ENCODE measurements at places on chromosomes 13 and 19.

- DNase-seq = no peak
These were observed 136.8 kb downstream of the DCLK1 start for GRCh38 chr13:35994131-35994966.

DNA sequence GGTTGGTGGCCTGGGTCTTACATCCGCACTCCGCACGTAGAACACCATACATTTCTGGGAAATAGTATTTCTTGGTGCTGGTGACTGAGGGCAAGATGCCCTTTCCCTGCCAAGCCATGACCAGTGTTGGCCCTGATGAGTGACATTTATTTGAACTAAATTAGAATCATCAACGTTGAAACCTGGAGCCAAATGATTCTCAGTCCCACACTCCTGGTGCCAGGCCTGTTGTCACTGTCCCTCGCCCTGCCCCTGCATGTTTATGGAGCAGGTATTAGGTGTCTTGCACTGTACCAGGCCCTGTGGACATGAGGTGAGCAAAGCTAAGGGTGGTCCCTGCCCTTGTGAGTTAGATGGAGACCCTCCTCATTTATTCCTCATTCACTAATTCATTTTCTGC, 5.8 kb downstream of the CHST8 start:
- DNase-seq = no peak

- no peak for DNase-seq
These were observed 7.3 kb downstream of the C19orf53 start for GRCh38 chr19:13781547-13781946.

- no peak for DNase-seq
These were observed 20.6 kb downstream of the ZNF558 start for GRCh38 chr19:8811315-8812172.

- no peak for DNase-seq
These were observed 95.2 kb upstream of the CLDN10 start for GRCh38 chr13:95457294-95457693.

GRCh38 chr13:87810391-87810801, 139.2 kb downstream of the SLITRK5 start:
- no peak for DNase-seq

DNA sequence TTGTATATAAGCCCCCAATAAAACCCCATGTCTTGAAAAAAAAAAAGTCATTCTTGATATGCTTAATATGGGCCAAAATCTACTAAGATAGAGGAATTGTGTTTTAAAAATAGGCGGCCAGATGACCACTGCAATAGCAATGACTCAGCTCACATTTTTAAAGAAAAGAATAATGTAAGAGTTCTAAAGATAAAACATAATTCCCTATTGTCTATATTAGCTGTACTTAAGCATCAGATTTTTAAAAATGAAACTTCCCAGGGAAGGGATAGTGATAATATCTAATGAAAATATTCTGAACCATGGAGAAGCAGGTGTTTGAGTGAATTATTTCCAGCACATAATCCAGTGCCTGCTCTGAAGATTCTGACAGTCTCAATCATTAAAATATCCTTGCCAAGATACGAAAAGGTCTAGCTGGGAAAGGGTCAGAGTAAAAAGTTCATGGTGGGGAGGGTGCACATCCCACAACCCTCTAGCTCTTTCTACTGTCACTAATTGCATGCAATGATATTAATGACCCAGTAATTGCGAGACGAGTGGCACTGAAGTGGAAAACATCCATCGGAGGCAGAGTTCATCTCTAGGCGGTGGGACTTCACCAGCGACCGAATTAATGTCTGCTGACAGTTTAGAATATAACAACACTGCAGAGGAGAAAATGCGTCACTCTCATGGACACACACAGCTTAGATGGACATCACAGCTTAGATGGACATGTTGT, 31.6 kb downstream of the EFNB2 start:
- no peak for DNase-seq

DNA sequence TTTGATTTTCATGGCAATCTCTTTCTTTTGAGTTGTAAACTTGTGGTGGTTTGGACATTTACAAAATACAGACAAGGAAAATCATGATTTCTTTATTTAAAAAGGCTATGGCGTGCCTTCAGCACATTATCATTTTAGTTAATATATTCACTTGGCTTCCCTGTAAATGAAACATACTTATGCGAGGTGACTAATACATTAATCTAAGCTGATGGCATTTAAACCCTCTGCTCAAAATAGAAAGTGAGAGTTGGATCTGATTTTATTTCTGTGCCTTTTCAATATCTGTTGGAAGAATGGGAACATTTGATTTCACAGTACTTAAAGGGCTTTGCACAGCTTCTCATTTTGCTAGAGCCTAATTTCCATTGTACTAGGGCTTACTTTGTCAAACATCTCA, 289.8 kb downstream of the MTUS2 start:
- DNase-seq = no peak

DNA sequence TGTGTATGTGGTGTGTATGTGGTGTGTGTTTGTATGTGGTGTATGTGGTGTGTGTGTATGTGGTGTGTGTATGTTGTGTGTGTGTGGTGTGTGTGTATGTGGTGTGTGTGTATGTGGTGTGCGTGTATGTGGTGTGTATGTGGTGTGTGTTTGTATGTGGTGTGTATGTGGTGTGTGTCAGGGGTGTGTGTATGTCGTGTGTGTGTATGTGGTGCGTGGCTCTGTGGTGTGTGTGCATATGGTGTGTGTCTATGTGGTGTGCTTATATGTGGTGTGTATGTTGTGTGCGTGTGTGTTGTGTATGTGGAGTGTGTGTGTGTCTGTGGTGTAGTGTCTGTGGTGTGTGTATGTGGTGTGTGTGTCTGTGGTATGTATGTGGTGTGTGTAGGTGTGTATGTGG, 62.5 kb upstream of the MEDAG start:
- DNase-seq = no peak

GRCh38 chr13:112891477-112892401, 77.3 kb upstream of the MCF2L start:
- no peak for DNase-seq

GRCh38 chr19:29162694-29163093, 50.3 kb downstream of the UQCRFS1 start:
- no peak for DNase-seq

DNA sequence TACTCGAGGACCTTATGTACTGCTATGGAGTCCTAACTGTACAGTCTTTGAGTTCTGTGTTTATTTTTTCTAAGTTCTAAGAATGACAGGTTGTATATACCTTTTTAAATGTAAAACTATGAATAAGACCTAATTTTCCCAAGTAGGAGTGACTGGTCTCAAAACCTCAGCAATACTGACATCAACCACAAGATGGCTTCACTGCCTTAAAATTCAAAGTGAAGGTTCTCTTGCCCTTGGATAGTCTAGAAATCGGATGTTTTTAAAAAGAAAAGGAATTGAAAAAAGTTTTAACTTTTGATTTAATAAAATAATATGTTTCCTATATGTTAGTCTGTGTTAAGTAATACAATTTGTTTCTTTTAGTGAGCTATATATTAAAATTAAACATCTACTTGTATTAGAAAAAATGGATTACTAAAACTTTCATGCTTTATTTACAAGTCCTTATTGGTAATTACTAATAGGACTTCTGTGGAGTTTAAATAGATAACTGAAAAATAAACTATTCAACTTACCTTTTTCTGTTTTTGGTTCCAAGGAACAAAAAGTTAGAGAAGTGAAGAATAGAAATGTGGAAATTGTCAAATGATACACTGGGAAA, 52.0 kb downstream of the TDRD3 start:
- no peak for DNase-seq

DNA sequence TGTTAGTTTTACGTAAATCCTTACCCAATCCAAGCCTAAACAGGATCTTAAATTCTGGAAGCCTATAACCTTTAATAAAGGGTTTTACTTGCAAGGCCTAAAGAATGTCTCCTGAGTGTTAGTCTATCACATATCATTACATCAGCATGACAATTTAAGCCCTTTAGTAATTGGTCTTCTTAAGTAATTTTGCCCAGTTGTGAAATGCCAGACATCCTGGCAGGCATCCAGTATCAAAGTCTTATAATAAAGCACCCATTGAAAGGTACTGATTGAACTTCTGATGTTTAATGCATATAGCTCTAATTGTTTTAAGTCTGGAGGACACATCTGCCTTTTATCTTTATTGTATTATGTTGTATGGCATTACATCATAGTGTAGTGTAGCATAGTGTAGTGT, 1078.9 kb downstream of the SLITRK1 start:
- DNase-seq = no peak

GRCh38 chr13:43016226-43016625, 7.2 kb upstream of the DNAJC15 start:
- DNase-seq = no peak

DNA sequence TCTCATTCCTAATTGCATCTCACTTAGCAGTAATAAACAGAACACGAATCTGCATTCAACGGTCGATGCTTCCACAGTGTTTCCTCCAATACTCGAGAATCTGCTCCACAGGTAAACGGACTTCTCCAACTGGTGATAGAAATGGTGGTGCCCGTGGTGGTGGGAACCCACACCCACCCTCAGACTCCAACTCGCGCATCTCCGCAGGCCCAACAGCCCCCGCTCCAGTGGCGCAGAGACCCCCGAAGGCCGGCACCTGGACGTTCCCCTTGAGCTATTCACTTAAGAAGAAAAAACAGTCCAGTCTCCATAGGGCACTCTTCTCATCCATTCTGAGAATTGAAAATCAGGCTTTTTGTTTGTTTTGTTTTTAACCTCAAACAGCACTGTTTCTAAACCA, 13.8 kb upstream of the RASA3 start:
- DNase-seq = peak; percentile 31

DNA sequence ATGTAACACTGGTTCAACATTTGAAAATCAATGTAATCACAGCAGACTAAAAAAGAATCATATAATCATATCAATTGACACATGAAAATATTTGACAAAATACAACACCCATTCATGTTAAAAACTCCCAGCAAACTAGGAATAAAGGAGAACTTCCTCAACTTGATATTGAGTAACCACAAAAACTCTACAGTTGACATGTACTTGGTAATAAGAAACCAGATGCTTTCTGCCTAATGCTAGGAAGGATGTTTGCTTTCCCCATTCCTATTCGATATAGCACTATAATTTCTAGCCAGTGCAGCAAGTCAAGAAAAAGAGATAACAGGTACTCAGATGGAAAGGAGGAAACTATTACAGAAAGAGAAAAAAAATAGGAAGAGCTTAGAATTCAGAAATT, 26.9 kb downstream of the UFM1 start:
- no peak for DNase-seq

DNA sequence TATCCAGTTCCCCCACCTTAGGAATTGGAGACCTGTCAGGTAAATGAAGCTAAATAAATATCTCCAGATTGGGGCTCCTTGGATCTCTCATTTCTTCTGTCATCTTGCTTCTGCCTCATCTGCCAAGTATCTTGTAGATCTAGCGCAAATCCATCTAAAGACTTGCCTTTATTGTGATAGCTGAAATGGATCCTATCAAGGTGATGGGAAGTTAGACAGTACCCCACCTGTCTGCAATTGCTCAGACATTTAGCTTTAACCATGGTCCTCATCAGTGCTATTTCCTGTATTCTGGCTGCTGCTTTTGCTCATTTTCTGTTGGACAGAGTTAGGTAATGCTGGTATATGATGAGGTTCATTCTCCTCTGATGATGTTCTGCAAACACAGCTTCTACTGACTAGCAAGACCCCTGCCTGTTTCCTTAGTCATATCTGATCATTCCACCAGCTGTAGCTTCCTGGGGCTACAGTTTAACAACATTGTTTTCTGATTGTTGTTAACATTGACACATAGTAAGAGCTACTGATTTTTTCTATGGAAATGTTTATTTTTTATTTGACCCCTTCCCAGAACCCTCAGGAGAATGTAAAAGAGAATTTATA, 340.0 kb downstream of the DCT start:
- no peak for DNase-seq

GRCh38 chr19:1449467-1450442, at the start of gene APC2:
Gene APC2 (plus strand): TSS chr19:1450121. CDS start chr19:1453002, 2,881 bp downstream.
- peak; percentile 73 for DNase-seq

GRCh38 chr13:106100171-106100919, 435.1 kb downstream of the EFNB2 start:
- DNase-seq = no peak

- DNase-seq = no peak
These were observed 161.9 kb downstream of the B3GLCT start for GRCh38 chr13:31361673-31362072.

- DNase-seq = no peak
These were observed 33.1 kb downstream of the CAPN12 start for GRCh38 chr19:38710928-38711725.

GRCh38 chr13:79749566-79749965, 268.6 kb downstream of the NDFIP2 start:
- DNase-seq = no peak

DNA sequence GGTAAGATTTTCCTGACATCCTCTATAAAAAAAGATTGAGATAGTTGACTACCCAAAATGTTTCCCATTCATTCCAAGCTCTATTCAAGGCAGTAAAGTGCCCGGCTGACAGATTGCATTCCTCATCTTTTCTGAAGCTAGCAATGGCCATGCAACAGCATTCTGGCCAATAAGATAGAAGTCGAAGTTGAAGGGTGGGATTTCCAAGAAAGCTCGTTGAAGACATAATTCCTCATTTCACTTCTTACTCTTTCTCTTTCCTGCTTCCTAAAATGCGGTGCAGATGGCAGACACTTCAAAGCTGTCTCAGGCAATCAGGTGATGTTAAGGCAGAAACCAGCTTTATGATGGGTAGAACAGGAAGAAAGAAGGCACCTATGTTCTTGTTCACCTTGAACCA, 13.4 kb upstream of the ALOX5AP start:
- no peak for DNase-seq

GRCh38 chr13:25887962-25888655, 163.7 kb downstream of the SHISA2 start:
- no peak for DNase-seq

- DNase-seq = no peak
These were observed 59.4 kb downstream of the XPO4 start for GRCh38 chr13:20843166-20843565.

- no peak for DNase-seq
These were observed 143.3 kb downstream of the DCLK1 start for GRCh38 chr13:35987572-35988513.

DNA sequence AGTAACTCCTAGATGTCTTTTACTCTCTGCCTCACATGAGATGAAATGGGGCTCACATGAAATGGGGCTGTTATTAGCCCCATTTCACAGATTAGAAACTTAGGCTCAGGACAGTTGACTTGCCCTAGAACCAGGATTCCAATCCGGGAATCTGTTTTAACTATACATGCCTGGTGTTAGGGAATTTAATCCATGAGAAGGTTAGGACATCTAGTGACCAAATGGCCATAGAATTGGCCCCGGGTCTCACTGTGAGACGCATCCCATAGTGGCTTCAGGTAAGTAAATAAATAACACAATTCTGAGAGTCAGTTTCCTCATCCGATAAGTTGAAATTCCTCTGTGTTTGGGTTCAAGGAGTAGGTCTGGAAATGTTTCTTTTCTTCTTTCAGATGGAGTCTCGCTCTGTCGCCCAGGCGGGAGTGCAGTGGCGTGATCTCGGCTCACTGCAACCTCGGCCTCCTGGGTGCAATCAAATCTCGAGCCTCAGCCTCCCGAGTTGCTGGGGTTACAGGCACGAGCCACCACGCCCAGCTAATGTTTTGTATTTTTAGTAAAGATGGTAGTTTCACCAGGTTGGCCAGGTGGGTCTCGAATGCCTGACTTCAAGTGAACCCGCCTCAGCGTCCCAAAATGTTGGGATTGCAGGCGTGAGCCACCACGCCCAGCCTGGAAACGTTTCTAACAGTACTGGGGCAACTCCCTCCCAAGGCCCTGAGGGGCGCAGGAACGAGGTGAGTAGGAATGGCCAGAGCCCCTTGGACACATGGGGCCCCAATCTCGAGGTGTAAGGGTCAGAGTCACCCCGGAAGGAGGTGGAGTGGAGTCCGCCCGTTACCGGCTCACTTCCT, 1.2 kb upstream of the ZNF574 start:
- DNase-seq = no peak

All from activated effector memory CD4-positive, alpha-beta T cell treated with anti-CD3 and anti-CD28 coated beads, Interleukin-2, amount 50 U/mL, for 16 hours (primary cell).